NCI-H748 treated with DMSO at 0.1 percent for 48 hours (cell line): ENCODE measurements at places on chromosomes 5 and 9.

DNA sequence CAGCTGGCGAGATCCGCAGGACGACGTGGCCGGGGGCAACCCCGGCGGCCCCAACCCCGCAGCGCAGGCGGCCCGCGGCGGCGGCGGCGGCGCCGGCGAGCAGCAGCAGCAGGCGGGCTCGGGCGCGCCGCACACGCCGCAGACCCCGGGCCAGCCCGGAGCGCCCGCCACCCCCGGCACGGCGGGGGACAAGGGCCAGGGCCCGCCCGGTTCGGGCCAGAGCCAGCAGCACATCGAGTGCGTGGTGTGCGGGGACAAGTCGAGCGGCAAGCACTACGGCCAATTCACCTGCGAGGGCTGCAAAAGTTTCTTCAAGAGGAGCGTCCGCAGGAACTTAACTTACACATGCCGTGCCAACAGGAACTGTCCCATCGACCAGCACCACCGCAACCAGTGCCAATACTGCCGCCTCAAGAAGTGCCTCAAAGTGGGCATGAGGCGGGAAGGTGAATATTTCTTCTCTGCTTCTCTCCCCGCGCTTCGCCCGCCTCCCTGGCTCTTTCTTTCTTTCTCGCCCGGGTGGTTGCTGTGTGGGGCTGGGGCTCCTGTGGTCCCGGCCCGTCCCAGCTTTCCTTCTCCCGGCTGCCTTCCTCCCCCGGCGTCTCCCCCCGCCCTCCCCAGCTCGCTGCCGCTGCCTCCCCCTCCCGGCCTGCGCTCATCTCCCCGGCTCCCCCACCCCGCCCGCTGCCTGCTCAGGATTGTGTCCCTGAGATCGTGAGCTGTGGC is 2.2 kb downstream of the NR2F1 start:
- no peak for DNase-seq

DNA sequence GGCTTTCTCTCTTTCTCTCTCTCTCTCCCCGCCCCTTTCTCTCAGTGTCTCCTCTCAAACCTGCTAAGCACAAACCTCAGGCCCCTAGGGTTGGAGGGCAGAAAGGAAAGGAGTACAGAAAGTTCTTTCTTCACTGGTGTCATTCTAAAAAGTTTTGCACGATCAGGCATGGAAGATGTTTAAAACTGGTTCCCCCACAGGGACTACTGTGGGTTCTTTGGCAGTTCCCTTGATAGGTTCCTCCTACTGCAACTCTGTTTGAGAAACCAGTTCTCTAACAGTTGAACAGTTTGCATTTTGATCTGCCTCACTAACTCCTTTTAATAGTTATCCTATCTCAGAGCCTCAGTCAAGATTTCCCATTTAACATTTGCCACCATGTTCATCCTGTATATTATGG is 82.9 kb downstream of the CDO1 start:
- no peak for DNase-seq

GRCh38 chr9:109498195-109499092 is at the start of gene PTPN3:
Gene PTPN3, minus strand, starts transcription at chr9:109498307. Its CDS starts 34,873 bp downstream, at chr9:109463434.
- DNase-seq = no peak

DNA sequence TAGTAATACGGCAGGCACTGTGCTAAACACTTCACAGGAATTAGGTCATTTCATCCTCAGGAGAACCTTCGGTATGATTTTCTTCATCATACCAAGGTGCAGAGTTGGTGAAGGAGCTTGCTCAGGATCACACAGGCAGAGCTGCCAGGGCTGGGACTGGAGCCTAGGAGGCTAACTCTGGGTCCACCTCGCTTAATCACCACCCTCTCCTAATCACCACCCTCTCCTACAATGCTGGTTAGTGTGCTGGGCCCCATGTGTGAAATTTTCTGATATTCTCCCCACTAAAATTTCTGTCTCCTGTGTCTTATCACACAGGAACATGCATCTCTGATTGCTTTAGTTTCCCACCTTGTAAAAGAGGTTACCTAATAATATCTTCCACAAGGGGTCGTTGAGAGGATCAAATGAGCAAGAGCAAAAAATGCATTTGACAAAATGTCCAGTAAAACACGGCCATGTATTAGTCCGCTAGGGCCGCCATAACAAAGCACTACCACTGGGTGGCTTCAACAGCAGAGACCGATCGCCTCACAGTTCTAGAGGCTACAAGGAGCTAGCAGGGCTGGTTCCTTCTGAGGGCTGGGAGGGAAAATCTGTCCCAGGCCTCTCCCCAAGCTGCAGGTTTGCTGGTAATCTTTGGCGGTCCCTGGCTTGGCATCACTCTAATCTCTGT is 128.2 kb upstream of the NFIB start:
- no peak for DNase-seq

GRCh38 chr5:160269017-160269416 is 39.7 kb downstream of the FABP6 start:
- DNase-seq = no peak
